ENCODE measurements at places on chromosomes 7 and 10. TPM values are rescaled to one million over a fixed set of nuclear protein-coding genes. Genes with fewer than 3 reads are reported as not detected.

DNA sequence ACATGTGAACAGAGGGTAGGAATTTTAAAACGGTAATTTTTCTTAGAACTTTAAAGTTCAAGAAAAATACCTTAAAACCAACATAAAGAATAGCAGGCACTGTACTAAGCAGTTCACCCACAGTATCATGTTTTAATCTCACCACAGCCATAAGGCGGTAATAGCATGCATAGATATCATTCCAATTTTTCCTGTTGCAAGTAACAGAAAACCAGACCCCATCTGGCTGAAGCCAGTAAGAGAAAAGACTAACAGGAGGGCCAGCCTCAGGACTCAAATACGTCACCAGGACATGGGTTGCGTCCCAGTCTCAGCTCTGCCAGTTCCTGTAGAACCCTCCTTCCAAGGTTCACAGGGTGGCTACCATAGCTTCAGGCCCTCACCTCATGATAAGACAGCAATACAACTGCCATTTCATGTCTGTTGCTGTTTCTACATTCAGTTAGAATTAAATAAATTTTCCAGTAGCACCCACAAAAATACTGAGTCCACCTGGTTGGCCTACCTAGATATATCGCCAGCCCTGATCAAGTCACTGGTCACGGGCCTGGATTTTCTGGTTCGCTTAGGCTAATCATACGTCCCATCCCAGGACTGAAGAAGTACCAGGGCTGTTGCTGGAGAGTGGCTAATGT lies 2.0 kb upstream of the RNF32 start:
- no peak for DNase-seq

- DNase-seq = no peak
Measured at GRCh38 chr7:122791959-122792545, 89.3 kb upstream of the RNF148 start.

The SLC29A4 gene
- 1.1 TPM for total RNA-seq

The IDI2 gene
- not detected for total RNA-seq

DNA sequence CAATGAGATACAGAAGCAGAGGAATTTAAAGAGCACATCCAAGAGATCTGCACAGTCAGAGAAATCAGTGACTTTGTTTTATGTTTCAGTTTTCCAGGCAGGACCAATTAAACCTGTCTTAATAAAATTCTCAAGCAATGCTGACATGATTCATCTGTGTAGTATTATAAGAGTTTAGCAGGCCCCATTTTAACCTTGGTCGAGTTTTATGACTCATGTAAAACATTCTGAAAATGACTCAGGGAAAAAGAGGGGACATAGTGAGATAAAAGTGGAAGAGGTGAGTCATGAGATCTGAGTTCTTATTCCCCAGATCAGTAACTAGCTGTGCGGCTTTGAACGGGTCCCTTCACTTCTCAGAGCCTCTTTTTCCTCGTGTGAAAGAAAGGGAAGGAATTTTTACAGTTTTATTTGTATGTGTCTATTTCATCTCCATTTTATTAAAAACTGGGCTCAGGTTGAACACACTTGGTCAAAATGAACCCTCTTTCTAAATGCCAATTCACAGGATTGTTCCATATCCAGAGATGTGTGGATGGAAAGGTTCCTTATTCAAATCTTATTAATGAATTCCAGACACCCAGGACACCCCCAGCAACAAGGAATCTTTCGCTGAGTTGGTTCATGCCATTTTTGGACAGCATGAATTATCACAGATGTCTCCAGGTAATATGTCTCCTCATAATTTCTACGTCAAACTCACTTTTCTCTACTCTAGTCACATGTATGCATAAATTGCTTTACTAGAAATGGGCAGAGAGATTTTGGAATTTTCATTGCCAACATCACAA lies 143.2 kb downstream of the JAZF1 start:
- peak; percentile 71 for DNase-seq

GRCh38 chr7:151423936-151424335 lies 14.1 kb upstream of the WDR86 start:
- DNase-seq = no peak

- DNase-seq = no peak
Measured at GRCh38 chr10:7512487-7512886, 101.7 kb upstream of the SFMBT2 start.

DNA sequence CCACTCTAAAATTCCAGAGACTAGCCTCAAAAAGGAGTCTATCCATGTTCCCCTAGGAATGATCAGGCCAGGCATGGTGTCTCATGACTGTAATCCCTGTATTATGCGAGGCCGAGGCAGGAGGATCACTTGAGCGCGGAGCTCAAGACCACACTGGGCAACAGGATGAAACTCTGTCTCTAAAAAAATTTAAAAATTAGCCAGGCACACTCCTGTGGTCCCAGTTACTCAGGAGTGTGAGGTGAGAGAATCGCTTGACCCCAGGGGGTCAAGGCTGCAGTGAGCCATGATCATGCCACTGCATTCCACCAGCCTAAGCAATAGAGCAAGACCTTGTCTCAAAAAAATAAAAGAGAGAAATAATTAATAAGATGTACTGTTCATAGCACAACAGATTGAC lies 256.8 kb downstream of the KCND2 start:
- no peak for DNase-seq

- DNase-seq = peak; percentile 2
Measured at GRCh38 chr7:99478464-99479440, 6.1 kb downstream of the ZNF789 start.

The SPAM1 gene
- total RNA-seq = not detected

The SFTPA2 gene
- total RNA-seq = not detected

- no peak for DNase-seq
Measured at GRCh38 chr7:120181499-120181898, 91.5 kb upstream of the KCND2 start.

- no peak for DNase-seq
Measured at GRCh38 chr7:74462707-74463100, 9.0 kb downstream of the GTF2IRD1 start.

The JAKMIP3 gene
- 0.29 TPM for total RNA-seq

The GALNT17 gene
- 0.36 TPM for total RNA-seq

The RAMP3 gene
- not detected for total RNA-seq

DNA sequence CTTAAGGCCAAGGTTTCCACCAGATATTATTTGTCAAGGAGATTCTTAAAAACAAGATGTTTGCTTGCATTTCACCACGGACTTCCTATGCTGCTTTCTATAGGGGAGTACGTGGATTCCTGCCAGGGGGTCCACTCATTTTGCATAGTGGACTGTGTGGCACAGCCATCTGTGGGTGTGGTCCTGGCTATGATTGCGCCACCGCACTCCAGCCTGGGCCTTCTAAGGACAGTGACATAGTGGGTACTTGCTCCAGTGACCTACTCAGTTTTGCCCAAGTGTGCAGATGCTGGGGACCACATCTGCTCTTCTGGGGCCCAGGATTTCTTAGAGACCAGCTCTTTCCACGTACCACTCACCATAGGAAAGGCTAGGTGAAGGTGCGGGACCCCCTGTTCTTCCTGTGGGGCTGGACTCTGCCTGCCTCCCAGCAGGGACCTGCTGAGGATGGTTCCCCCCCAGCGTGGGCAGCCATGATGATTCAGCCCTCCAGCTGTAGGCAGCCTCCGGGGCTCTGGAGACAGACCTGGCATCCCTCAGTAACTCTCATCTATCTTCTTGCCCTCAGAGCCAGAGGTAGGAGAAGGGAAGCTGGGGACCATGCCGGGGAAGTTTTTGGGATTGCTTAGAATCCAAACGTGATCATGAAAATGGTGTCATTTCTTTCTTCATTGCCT lies 42.9 kb downstream of the HK1 start:
- peak; percentile 83 for DNase-seq

GRCh38 chr10:91034042-91034441 lies 113.2 kb upstream of the ANKRD1 start:
- no peak for DNase-seq

DNA sequence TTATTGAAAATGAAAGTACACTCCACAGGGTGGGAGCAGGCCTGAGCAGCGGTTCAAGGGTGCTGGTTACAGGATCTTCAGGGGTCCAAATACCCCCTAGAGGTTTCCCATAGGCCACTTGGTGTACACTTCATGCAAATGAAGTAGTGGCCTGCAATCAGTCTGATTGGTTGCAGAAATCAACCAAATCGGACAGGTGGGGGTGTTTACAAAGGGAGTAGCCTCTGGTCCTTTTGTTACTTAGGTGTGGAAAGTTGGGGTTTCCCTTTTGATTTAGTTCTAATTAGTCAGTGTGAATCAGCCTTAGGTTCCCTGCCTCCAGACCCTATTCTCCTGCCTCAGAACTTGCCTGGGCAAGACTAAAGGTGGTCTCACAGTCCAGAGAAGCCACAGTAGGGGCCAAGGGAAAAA lies 49.6 kb downstream of the SYPL1 start:
- no peak for DNase-seq

- DNase-seq = no peak
Measured at GRCh38 chr7:51456431-51457060, 139.9 kb upstream of the COBL start.

- DNase-seq = peak; percentile 86
Measured at GRCh38 chr7:47493976-47494911, 87.7 kb downstream of the TNS3 start.

GRCh38 chr7:73429215-73429614 lies 4.4 kb upstream of the FZD9 start:
- DNase-seq = peak; percentile 75

DNA sequence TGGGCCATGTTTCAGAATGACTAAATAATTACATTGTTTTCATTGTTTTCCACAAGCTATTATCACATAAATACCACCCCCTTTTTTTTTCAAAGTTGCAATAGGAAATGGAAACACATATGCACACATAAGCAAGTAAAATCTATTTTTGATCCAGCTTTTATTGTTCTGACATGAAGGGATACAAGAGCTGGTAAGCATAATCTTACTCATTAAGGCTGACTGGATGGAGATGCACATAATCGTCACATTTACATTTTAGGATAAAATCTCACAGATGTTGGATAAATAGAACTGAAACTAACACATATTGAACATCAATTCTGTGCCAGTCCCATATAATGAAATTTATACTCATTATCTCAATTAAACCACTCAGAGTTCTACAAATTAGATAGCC lies 84.5 kb upstream of the CHRM2 start:
- DNase-seq = no peak

DNA sequence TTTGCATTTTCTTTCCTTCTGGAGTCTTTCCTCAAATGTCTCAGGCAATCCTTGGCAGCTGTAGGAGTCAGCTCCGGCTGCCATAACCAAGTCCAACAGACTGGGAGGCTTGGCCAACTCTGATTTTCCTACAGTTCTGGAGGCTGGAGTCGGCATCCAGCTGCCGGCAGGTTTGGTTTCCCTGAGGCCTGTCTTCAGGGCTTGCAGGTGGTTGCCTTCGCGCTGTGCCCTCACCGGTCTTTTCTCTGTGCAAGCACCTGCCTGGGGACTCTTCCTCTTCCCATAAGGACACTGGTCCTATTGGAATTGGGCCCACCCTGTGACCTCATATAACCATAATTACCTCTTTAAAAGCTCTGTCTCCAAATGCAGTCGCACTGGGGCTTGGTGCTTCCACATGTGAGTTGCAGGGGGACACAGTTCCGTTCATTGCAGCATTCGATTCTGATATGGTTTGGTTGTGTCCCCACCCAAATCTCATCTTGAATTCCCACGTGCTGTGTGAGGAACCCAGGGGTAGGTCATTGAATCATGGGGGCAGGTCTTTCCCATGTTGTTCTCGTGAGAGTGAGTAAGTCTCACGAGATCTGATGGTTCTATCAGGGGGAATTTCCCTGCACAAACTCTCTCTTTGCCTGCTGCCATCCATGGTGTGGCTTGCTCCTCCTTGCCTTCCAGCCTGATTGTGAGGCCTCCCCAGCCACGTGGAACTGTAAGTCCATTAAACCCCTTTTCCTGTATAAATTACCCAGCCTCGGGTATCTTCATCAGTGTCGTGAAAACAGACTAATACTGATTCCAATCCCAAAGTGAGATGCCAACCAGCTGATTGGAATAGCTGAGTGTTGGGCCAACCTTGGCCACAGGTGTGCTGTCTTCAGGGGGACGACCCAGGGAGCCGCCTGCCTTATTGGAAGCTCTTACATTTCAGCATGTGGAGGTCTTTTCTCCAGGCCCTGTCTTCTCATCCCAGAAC lies 7.9 kb downstream of the GALNTL5 start:
- DNase-seq = no peak

DNA sequence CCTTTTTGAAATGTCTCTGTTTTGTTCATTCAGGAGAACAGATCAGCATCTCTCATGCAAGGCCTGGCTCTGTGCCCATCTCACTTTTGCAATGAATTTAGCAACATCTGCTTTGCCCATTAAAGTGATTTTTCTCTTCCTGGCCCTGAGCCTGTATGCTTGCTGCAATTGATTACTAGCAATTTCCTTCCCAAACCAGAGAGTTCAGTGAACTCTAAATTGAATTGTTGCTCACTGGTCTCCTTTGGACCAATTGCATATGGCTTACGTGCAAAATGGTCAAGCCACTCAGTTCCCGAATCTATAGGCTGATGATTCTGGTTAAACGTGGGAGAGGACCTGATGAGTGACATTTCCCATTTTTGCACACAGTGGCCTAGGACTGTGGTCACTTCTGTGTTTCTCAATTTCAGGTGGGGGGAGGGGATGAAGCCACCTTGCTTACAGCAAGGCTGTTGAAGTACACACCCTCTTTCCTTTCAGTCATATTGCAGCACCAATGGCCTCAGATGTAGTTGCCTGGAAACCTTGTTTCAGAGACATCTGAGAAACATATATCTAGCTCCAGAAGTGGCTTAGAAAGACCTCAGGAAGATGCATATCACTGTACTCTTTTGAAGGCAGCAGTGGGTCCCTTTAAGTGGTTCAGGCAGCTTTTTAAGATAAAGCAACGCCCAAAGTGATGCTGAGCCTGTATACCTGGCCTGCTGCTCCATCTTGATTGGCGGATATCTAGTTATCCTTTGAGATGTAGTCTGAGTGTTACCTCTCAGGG lies 201.4 kb downstream of the PTEN start:
- DNase-seq = no peak

The OPN1SW gene
- total RNA-seq = not detected

DNA sequence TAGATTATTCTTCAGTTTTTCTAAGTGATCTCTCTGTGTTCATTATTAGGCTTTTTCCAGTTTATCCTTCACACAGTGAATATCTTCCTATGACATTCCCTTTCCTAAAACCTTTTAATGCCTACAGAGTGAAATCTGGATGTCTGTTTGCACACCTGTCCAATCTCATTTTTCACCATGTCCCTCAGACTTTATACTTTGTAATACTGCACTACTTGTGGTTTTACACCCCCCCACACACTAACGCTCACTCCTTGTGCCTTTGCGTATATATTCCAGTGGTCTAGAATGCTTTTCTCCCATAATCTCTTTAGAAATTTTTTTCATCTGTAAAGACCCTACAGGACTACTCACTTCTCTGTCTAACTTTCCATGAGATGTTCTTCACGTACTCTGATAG lies 98.2 kb downstream of the EXOC6 start:
- no peak for DNase-seq

GRCh38 chr7:3239291-3239691 lies 61.8 kb upstream of the SDK1 start:
- DNase-seq = no peak

GRCh38 chr7:24869572-24869971 lies 110.4 kb downstream of the OSBPL3 start:
- DNase-seq = no peak

DNA sequence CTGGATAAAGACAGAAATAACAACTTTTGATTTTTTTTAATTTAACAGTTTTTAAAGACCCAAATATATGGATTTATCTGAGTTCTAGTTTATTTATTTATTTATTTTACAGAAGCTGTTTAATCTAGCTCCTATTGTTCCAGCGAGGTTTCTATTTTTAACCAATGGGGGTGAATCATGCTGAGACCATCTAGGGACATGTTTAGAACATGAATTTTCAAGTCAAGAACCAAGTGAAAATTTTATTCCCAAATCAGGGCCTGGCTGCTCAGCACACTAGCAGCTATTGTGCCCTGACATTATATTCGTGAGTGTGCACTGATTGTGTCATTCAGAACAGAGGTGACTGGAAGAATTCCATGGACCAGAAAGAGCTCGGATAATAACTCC lies 24.6 kb upstream of the MPP7 start:
- no peak for DNase-seq

All from osteoblast (primary cell).